Effector memory CD8-positive, alpha-beta T cell (primary cell): ENCODE measurements at places on chromosomes 6 and 20.

- DNase-seq, result no peak
Measured at GRCh38 chr20:6490849-6491248, 276.6 kb upstream of the BMP2 start.

GRCh38 chr6:17684134-17684533 lies 22.6 kb downstream of the NUP153 start:
- DNase-seq, result no peak

DNA sequence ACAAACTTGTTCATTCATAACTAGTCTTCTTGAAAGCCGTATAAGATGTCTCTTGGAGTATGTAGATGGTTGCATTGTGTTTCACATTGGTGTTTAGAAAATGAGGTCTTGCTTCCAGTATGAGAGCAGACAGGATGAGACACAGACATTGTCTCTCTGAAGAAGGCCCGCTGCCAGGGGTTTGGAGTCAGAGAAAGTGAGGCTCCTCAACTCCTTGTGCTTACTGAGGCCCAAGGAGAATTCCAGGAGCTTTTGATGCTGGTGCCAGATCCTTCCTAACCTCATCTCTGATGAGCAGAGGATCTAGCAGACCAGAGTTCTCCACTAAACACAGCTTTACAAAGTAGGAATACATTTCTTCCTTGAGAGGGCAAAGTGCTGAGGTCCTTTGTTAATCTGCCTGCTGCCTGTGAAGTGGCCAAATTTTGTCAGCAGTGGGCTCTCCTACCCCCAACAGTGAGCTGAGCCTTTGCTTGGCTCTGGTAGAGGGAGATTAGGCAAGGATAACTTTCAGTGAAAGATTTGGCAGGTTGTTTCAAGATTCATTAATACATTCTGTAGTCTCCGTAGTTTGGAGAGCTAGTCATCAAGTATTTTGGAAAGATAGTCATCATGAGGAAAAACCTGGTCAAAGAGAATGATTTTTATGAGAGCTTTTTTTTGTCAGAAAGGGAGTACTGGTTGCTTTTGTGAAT lies 9.7 kb downstream of the MAPRE1 start:
- DNase-seq, result no peak

DNA sequence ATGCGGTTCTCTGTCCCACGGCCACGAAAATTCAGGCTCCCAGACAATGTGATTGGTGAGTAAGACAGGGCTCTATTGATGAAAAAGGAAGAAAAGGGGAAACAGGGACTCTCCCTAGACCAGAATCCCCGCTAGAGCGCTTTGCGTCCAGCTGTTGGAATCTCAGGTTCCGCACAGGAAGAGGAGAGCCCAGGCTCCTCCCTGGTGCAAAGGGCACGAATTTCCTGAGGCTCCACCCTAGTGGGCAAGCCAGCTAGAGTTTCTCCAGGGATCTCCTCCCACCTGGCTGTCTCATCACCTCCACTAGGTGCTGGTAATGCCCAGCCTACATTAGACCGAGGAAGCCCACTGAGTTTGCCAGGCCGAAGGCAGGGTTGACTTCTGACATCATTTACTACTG lies 135.9 kb upstream of the SOX4 start:
- no peak for DNase-seq

- DNase-seq, result no peak
Measured at GRCh38 chr20:10639737-10640556, 33.9 kb downstream of the JAG1 start.

- no peak for DNase-seq
Measured at GRCh38 chr6:113402544-113402943, 454.6 kb upstream of the MARCKS start.

DNA sequence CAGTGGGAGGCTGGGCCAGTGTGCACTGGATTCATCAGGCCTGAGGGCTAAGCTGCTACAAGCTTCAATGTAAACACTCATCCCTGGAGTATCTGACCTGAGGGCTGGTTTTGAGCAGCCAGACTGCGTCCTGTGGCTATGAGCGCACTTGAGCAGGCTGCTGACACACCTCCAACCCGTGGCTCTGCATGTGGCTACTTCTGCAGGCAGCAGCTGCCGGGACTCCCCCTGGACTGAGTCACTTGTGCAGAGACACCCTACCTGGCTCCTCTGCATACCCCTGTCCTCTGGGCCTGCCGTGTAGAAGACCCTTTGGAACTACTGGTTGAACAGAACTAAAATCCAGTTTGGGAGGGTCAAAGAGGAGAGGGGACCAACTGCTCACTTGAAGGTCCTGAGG lies 172.0 kb downstream of the SCP2D1 start:
- DNase-seq, result no peak

- no peak for DNase-seq
Measured at GRCh38 chr6:6927521-6928361, 180.0 kb upstream of the RREB1 start.

DNA sequence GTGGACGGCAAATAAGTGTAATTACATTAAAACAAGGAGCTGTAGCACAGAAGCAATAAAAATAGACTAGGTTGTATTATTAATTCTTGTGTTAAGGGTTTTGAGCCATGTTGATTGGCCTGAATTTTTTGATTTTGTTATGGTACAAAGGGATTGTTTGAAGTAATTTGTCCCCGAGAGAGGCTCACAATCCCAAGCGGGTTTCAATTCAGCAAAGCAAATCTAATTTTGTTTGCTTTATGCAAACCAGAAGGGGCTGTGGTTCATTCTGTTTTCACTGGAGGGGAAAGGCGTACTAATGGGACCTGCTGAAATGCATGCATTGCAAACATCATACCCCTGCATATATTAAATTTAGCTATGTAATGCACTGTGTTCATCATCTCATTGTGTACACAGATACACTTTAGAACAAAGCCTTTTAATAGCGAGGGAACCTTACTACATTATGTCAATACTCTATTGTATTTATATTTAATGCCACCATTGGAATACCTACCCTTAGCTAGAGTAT lies 379.5 kb upstream of the POU3F2 start:
- no peak for DNase-seq

- DNase-seq, result no peak
Measured at GRCh38 chr6:124539096-124539495, 423.1 kb upstream of the RNF217 start.

GRCh38 chr6:132830334-132830751 lies 16.0 kb downstream of the RPS12 start:
- DNase-seq, result no peak

GRCh38 chr20:33009214-33010132 lies 2.0 kb downstream of the BPIFB2 start:
- DNase-seq, result no peak

DNA sequence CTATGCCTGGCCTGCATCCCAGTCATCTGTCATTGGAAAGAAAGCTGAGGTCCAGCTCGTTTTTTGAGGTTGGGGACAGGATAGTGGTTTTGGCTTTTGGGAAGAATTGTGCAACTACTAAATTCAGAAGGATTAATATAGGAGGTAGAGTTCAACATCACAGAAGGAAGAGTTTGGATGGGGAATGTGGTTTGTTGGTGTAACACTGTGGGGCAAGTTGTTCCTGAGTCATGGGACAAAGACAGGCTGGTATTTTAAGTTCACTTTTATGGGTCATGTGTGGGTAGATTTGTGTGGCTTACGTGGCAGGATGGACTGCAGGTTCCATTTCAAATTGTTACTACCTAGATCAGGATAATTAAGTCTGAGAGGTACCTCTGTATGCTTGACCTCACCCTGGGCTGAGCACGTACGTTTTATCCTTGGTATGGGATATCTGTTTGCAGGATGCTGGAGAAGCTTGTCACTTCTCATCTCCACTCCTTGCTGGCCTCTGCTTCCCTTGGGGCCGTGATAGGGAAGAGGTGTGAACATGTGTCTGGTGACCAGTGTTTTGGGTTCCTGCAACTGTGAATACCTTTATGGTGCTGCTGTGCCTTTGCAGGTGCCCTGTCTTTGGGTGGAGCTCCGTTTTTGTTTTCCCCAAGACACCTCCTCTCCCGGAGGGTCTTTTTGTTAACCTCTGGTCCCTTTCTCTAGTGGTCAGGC lies 177.6 kb downstream of the JARID2 start:
- no peak for DNase-seq
